Activated CD8-positive, alpha-beta T cell treated with anti-CD3 and anti-CD28 coated beads, Interleukin-2, amount 10 ng/mL, durations not matched to agents 7 days and 5 days (primary cell): ENCODE measurements at places on chromosomes 2 and 18. TPM values are rescaled to one million over a fixed set of nuclear protein-coding genes. Genes with fewer than 3 reads are reported as not detected.

DNA sequence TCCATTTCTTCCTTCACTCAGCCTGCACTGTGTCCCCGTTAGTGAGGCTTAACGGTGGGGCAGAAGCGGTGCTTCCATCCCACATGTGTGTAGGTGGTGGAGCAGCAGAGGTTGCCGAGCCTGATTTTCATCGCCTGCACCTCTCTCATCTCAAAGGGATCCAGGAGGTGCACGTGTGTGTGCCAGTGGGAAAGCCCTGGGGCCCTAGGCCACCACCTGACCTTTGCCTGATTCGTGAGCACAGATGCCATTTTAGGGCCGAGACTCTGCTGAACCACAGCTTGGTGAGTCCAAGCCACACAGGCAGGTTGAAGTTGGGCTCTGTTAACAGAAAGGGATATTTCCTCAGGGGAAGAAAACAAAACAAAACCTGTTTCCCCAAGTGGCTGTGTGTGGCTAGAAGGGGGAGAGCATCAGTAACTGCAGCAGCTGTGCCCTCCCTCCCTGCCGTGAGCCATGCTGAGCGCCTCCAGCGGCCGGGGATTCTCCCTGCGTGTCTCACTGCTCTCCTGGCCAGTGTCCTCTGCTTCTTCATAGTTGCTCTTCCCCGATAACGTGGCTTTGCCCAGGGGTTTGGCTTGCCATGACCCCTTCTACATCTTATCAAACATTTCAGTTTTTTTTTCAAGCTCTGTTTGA, 81.5 kb downstream of the MAPRE2 start:
- DNase-seq: peak; percentile 48
- H3K36me3 ChIP-seq: peaks cover 21% of the 10 kb centered on the region
- no peaks in the 10 kb centered on the region for H3K27me3 ChIP-seq
- H3K27ac ChIP-seq: peak overlapping the region; percentile 27

DNA sequence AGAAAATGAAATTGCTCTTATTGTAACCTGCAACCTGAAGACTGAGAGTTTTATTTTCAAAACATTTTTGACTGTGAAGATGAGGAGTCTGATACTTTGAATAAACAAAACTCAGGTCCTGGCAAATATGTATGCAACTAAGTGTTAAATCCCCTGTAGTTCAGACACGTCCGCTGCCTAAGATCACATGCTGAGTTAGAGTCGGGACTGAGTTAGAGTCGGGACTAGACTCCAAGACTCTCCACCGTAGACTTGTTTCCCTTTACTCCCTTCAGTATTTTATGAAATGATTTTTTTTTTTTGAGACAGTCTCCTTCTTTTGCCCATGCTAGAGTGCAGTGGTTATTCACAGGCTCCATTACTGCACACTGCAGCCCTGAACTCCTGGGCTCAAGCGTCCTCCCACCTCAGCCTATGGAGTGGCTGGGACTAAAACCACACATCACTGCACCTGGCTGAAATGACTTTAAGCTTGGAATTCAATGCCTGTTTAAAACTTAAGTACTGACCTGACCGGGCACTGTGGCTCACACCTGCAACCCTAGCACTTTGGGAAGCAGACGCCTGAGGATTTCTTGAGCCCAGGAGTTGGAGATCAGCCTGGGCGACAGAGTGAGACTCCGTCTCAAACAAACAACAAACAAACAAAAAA, 28.0 kb upstream of the PMAIP1 start:
- peaks cover 10% of the 10 kb centered on the region for H3K27me3 ChIP-seq
- peaks cover 10% of the 10 kb centered on the region for H3K4me1 ChIP-seq
- no peak overlapping the region for H3K27ac ChIP-seq
- H3K36me3 ChIP-seq: no peaks in the 10 kb centered on the region
- no peak for DNase-seq

DNA sequence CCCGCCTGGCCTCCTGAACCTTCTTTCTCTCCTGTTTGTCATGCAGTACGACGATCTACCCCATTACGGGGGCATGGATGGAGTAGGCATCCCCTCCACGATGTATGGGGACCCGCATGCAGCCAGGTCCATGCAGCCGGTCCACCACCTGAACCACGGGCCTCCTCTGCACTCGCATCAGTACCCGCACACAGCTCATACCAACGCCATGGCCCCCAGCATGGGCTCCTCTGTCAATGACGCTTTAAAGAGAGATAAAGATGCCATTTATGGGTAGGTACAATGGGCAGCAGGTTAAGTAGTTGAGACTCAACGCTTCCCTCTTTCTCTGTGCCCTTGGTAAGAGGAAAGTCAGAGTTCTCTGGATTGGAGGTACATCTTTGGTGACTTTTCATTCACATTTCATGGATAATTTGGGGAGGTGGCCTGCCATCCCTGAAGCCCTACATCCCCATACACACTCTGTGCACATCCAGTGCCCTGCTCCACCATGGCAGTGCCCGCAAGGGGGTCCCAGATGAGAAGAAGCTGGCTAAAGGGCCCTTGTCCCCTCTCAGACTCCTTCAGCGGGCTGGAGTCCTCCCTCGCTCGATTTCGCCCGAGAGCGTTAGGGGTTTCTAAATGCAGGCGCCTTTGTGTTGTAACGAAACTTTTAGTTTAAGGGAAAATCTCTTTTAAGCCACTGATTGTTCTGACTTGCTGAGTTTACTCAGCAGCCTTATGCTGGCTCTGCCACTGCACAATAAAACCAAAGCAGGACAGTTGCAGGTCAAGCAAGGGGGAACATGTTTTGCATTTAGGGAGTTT, 3.0 kb downstream of the MEIS1 start:
- no peak overlapping the region for H3K4me3 ChIP-seq
- no peak for DNase-seq
- peaks cover 3% of the 10 kb centered on the region for H3K36me3 ChIP-seq
- peaks cover 27% of the 10 kb centered on the region for H3K4me1 ChIP-seq

The TMEFF2 gene
- not detected for total RNA-seq

- H3K4me1 ChIP-seq: no peaks in the 10 kb centered on the region
- no peak overlapping the region for H3K27ac ChIP-seq
- H3K4me3 ChIP-seq: no peak overlapping the region
- DNase-seq: no peak
Measured at GRCh38 chr18:21210784-21211183, 31.2 kb upstream of the GREB1L start.
